ENCODE measurements at places on chromosomes 12 and 14. TPM values are rescaled to one million over a fixed set of nuclear protein-coding genes. Genes with fewer than 3 reads are reported as not detected.

The ZBTB42 gene
- total RNA-seq: 28.4 TPM

The IL31 gene
- total RNA-seq: not detected

The E2F7 gene
- 3.5 TPM for total RNA-seq

The NFE2 gene
- total RNA-seq: not detected

The LIN7A gene
- total RNA-seq: 2.2 TPM

The CLEC9A gene
- not detected for total RNA-seq

DNA sequence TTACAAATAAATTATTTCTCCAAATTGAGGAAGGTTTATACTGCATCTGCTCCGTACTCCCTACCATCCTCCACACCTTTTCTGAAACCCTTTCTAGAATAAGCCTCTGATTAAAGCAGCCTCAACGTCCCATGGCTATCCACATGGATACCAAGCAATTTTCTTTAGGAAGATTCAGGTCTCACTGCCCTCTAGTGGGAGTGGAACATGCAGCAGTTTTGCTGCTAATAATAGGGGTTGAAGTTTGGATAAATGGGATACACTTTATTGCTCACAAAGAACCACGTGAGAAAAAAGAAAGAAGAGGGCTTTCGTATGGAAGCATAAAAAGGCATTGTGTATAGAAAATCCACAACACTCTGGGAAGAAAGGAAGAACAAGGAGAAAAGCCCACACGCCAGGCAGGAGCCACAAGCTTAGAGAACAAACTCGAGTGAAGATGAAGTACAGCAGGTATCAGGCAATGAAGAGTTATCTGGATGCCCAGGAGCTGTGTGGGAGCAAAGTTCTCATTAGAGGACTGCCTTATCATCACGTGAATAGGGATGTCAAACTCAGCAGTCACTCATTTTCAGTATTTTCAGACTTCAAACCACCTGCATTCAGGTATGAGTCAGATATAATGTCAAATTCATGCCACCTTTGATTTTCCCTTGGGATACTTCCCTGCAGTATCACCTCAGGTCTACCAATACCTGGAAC, 45.8 kb downstream of the CCER1 start:
- H3K4me1 ChIP-seq: no peaks in the 10 kb centered on the region
- H3K36me3 ChIP-seq: no peaks in the 10 kb centered on the region
- H3K27me3 ChIP-seq: no peaks in the 10 kb centered on the region
- no peak overlapping the region for H3K27ac ChIP-seq
- DNase-seq: no peak

DNA sequence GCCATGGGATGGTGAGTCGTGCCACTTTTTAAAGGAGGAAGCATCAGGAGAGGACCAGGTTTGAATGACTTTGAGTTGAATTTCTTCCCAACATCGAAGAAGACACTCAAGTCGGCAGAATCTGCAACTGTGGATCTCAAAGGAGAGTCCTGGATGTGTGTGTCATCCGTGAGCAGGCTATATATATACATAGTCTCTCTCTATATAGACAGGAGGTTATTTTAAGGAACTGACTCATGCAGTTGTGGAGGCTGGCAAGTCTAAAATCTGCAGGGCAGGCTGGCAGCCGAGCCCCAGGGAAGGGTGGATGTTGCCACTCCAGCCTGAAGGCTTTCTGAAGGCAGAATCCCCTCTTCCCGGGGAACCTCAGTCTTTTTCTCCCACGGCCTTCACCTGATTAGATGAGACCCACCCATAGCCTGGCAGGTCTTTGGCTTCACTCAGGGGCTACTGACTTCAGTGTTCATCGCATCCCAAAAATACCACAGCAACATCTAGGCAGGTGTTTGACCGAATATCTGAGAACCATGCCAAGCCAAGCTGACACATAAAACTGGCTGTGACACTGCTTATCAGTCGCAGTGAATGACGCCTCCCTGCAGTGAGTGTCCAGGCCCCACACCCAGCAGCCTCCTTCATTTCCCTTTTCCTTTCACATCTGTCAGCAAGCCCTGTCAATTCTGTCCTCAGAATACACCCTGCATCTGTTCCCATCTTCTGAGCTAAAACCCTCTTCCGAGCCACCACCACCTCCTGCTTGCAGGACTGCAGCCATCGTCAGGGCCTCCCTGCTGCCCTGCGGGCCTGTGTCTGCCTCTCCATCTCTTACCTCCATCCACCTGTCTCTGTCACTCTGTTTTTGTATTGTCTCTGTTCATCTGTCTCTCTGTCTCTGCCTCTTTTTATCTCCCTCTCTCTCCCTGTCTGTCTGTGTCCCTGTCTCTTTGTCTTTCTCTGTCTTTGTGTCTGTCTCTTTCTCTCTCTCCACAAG, 54.0 kb downstream of the ZNF664 start:
- no peak for DNase-seq
- H3K27ac ChIP-seq: no peak overlapping the region
- H3K36me3 ChIP-seq: no peaks in the 10 kb centered on the region
- H3K4me1 ChIP-seq: no peaks in the 10 kb centered on the region
- no peak overlapping the region for H3K4me3 ChIP-seq

GRCh38 chr12:49838973-49839633, 3.8 kb downstream of the BCDIN3D start:
- H3K4me3 ChIP-seq: no peak overlapping the region
- H3K4me1 ChIP-seq: no peaks in the 10 kb centered on the region
- H3K27ac ChIP-seq: no peak overlapping the region
- no peaks in the 10 kb centered on the region for H3K36me3 ChIP-seq
- no peak for DNase-seq

DNA sequence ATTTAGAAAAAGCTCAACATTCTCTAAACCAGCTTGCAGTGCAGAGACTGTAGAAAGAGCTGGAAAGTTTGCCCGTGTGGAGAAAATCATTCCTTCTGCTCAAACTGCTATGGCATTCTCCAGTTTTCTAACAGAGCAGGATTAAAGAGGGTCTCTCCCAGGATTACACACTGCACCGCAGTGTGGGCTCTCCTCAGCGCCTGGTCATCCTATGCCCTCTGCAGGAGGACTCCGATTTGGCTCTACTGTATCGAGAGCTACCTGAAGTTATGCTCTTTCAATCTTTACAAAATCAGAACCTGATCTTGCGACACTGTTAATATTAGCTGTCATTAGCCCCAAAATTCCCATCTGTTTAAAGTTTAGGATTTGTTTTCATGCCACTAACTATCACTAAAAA, 33.0 kb downstream of the BHLHE41 start:
- H3K4me3 ChIP-seq: no peak overlapping the region
- no peaks in the 10 kb centered on the region for H3K27me3 ChIP-seq
- no peaks in the 10 kb centered on the region for H3K4me1 ChIP-seq
- no peak overlapping the region for H3K27ac ChIP-seq
- no peak for DNase-seq

DNA sequence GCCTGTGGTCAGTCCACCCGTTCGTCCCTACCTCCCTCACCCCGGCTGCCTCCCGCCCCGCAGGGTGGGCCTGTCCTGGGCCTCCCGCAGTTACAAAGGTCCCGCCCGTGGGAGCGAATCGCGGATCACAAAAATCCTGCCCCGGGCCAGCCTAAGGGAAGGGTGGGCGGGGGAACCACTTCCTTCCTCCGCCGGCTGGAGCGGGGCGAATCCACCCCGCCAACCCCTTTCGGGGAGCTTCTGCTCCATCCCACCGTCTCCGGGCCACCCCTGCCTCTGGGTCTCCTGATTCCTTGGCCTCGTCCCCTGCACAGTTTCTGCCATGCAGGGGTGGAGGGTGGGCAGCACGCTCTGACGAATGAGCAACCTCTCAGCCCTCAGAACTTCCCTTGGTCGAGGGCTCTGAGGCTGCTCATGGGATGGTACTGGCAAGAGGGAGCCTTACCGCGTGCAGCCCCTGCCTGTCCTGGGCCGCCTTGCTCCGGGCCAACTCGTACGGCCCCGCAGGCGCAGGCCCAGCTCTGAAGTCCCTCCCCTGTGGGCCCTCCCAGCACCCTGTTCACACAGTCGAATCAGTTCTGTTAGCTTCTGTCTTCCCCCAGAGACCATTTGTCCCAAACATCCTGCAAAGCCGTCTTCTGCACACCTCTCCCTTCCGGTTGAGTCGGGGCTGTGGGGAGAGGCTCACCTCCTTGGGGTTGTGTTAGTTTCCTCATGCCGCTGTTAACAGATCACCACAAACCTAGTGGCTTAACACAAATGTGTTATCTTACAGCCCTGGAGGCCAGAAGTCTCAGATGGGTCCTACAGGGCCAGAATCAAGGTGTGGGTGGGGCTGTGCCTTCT, 589 bp upstream of the HVCN1 start:
- H3K36me3 ChIP-seq: no peaks in the 10 kb centered on the region
- peak overlapping the region; percentile 67 for H3K27ac ChIP-seq
- peaks cover 7% of the 10 kb centered on the region for H3K4me1 ChIP-seq

DNA sequence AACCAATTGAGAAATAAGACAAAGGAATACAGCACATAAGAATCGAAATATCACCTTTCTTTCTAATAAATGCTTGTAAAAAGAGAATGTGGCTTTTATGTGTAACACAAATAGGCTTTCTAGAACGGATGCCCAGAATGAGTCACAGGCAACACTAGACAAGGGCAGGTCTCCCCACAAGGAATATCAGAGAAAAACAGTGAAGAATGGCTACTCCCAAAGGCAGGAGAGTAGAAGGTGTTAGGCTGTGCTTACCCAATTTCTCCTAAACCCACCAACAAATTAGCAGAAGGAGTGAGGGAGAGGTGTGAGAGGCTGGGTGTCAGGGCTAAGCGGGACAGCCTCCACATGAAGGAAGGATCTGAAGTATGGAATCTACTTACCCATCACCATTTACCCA, 55.2 kb downstream of the GALNT4 start:
- no peaks in the 10 kb centered on the region for H3K4me1 ChIP-seq
- H3K4me3 ChIP-seq: no peak overlapping the region
- H3K27ac ChIP-seq: no peak overlapping the region
- DNase-seq: no peak
- H3K27me3 ChIP-seq: no peaks in the 10 kb centered on the region

DNA sequence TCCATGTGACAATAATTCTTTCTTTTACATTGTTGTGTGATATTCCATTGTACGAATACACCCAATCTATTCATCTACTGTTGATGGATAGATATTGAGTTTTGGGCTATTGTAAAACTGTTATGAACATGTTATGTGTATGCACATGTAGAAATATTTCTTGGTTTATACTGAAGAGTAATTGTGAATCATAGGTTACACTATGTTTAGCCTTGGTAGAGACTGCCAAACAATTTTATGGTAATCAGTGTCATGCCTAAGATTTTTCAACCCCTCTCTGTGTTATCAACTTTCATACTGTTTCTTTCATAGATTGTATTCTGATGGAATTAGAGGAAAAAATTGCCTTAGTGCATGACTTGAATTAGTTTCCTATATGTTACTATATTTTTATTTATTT, 39.5 kb downstream of the FRMD6 start:
- no peak overlapping the region for H3K4me3 ChIP-seq
- H3K4me1 ChIP-seq: no peaks in the 10 kb centered on the region
- H3K27me3 ChIP-seq: no peaks in the 10 kb centered on the region
- no peak overlapping the region for H3K27ac ChIP-seq

DNA sequence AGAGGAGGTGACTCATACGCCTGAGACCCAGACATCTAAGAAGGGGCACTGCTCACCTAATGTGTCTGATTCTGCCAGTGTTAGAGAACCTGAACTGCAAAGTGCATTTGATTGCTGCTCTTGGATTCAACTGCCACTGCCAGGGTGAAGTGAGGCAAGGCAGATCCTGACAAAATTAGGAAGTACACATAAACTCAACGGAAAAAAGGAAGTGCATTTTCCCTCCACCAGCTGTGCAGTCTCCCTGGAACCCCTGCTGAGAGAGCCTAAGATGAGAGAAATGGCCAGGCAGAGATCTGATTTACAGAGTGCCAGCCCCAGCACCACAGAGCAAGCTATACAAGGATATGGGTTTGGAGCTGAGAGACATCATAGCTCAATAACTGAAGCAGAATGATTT, 215.3 kb downstream of the SEC23A start:
- no peaks in the 10 kb centered on the region for H3K36me3 ChIP-seq
- no peak for DNase-seq
- no peaks in the 10 kb centered on the region for H3K4me1 ChIP-seq
- no peaks in the 10 kb centered on the region for H3K27me3 ChIP-seq
- no peak overlapping the region for H3K27ac ChIP-seq

- H3K36me3 ChIP-seq: no peaks in the 10 kb centered on the region
- no peaks in the 10 kb centered on the region for H3K4me1 ChIP-seq
- no peak overlapping the region for H3K27ac ChIP-seq
- no peak overlapping the region for H3K4me3 ChIP-seq
- no peak for DNase-seq
- no peaks in the 10 kb centered on the region for H3K27me3 ChIP-seq
Observed at GRCh38 chr14:96256407-96256806, 397 bp downstream of the BDKRB1 start.

DNA sequence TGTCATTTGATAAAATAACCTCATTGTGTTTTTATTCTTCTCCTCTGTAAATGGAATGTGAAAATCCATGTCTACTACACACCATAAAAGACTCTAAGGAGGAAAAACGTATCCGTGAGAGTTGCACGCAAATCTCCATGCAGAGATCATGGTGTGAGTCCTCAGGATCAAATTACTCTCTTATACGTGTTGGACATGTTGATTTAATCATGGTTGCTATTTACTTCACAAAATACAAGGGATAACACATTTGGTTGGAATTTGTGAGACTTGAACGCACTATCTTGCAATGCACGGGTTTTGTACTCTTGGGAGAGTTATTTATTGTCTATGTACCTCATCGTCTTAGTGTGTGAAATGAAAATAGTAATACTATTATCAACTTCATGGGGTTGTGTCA, 128.0 kb upstream of the RASSF8 start:
- no peak for DNase-seq
- H3K27me3 ChIP-seq: no peaks in the 10 kb centered on the region
- H3K4me3 ChIP-seq: no peak overlapping the region
- H3K4me1 ChIP-seq: no peaks in the 10 kb centered on the region

DNA sequence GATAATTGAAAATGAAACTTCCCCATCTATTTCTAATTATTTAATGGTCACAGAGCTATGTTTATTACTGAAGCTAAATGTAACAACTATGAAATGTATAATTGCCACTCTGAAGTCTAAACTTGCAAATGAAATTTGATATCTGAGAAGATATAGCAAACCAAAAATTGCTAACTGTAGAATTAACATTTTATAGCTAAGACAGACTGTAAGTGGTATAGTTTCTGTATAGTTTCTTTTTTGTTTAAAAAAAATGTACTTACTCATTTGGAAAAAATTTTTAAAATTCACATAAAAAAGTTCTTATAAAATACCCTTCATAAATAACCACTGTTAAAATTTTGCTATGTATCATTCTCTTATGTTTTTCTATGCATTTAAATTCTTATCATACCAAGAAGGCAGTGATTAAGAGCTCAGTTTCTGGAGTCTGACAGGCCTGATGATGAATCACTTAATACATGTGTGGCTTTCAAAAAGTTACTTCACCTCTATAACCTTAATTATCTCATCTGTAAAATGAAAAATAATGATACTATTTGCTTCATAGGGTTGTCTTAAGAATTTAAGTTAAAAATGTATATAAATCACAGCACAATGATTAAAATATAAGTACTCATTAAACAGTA, 214.7 kb upstream of the GARIN2 start:
- no peaks in the 10 kb centered on the region for H3K4me1 ChIP-seq
- no peak overlapping the region for H3K4me3 ChIP-seq
- no peaks in the 10 kb centered on the region for H3K36me3 ChIP-seq
- H3K27me3 ChIP-seq: no peaks in the 10 kb centered on the region
